ENCODE measurements at places on chromosomes 3 and 15. TPM values are rescaled to one million over a fixed set of nuclear protein-coding genes. Genes with fewer than 3 reads are reported as not detected.

The SLCO2A1 gene
- total RNA-seq: 0.70 TPM

The ADGRG7 gene
- not detected for total RNA-seq

The RETNLB gene
- not detected for total RNA-seq

The NECTIN3 gene
- 14.0 TPM for total RNA-seq

The FBXO40 gene
- not detected for total RNA-seq

The GOLGA8J gene
- total RNA-seq: not detected

The TGFBR2 gene
- 33.6 TPM for total RNA-seq

The PLAAT1 gene
- not detected for total RNA-seq

The MUSTN1 gene
- not detected for total RNA-seq

The SLC28A2 gene
- total RNA-seq: not detected

The EFCC1 gene
- total RNA-seq: 0.24 TPM

The MYLK gene
- total RNA-seq: 0.72 TPM

The ASB14 gene
- total RNA-seq: not detected

The AEN gene
- 6.7 TPM for total RNA-seq

The SLC22A14 gene
- not detected for total RNA-seq

The SPRED1 gene
- total RNA-seq: 16.5 TPM

The FETUB gene
- total RNA-seq: not detected

The SNTN gene
- not detected for total RNA-seq

The GHSR gene
- not detected for total RNA-seq

The CDHR4 gene
- total RNA-seq: 2.0 TPM

The MYL3 gene
- total RNA-seq: not detected

The LRRK1 gene
- 15.7 TPM for total RNA-seq

The CFAP92 gene
- total RNA-seq: 4.8 TPM

The NR2E3 gene
- total RNA-seq: 2.1 TPM

The GOLGA8R gene
- total RNA-seq: 1.4 TPM

The NOX5 gene
- total RNA-seq: 1.5 TPM

The SAMMSON gene
- not detected for total RNA-seq

The IL20RB gene
- 3.8 TPM for total RNA-seq

The BCHE gene
- not detected for total RNA-seq

The NMB gene
- 66.7 TPM for total RNA-seq

The TM4SF1 gene
- 146 TPM for total RNA-seq

The RARB gene
- 1.0 TPM for total RNA-seq

The ATP13A4 gene
- 0.22 TPM for total RNA-seq

The LIPC gene
- total RNA-seq: not detected

The CLASP2 gene
- total RNA-seq: 52.9 TPM

The TNNC1 gene
- 8.3 TPM for total RNA-seq

The RBP2 gene
- not detected for total RNA-seq

The ACKR2 gene
- 1.0 TPM for total RNA-seq

The P2RY13 gene
- not detected for total RNA-seq

The LRRC2 gene
- total RNA-seq: 0.08 TPM

The PLA2G4E gene
- not detected for total RNA-seq

The STX19 gene
- 5.5 TPM for total RNA-seq

The DUOXA1 gene
- 0.75 TPM for total RNA-seq

The C3orf70 gene
- total RNA-seq: not detected

The HES1 gene
- 97.8 TPM for total RNA-seq
